ENCODE measurements at places on chromosomes 7 and 10.

DNA sequence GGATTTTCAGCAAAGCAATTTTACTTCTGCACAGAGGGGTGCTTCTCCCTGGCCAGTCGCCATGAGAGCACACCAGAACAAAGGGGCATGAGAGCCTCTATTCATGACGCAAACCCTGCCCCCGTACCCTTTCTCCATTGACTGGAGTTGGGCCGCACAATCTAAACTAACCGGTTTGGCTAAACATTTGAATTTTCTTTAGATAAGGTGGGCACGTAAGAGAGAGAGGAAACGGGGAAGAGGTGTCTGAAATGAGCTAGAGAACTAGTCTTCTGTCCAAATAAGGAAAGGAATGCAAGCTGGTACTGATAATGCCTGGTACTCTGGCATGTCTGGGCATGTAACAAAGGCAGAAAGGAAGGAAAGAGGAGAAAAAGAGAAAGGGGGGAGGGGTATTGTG is 13.2 kb upstream of the SCIN start:
- DNase-seq: no peak

GRCh38 chr7:106565428-106565827 is 95.5 kb downstream of the CCDC71L start:
- no peak for DNase-seq

DNA sequence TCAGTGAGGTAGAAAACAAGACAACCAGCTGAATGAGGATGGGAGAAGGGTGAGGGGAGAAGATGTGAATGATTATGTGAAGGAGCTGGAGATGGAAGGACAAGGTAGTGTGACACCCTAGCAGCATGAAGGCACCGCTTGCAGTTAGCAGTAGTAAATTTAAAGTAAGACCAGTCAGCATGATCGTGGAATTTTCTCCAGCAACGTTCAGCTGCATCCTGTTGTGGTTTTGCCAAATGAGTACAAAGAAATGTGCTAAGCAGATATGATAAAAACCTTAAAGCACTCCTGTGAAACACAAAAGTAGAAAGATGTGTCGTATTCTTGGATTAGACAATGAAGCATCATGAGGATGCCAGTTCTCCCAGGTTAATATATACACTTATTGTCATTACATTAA is 34.1 kb upstream of the IFRD1 start:
- DNase-seq: no peak

GRCh38 chr7:115932880-115933279 is 97.7 kb downstream of the TFEC start:
- DNase-seq: no peak

GRCh38 chr10:26197248-26197647 is 19.3 kb upstream of the GAD2 start:
- no peak for DNase-seq

GRCh38 chr10:86824151-86824550 is 67.7 kb downstream of the BMPR1A start:
- DNase-seq: no peak

- no peak for DNase-seq
These were observed 45.4 kb downstream of the ASB13 start for GRCh38 chr10:5620966-5621365.

DNA sequence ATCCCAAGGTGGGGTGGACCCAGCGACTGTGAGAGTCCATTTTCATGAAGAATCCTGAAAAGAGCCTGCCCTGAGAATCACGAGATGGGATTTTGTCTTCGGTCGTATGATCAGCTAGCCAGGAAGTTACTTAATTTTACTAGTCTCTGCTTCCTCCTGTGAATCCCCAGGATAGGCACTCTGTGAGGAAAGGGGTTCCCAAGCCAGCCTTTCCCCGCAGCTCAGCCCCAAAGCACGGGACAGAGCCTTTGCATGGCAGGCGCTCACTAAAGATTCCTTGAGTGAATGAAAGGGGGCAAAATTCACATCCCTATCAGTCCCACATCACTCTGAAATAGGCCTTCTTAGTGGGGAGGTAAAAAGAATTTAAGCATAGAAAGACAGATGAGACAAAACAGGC is 219.6 kb downstream of the ADARB2 start:
- DNase-seq: no peak

DNA sequence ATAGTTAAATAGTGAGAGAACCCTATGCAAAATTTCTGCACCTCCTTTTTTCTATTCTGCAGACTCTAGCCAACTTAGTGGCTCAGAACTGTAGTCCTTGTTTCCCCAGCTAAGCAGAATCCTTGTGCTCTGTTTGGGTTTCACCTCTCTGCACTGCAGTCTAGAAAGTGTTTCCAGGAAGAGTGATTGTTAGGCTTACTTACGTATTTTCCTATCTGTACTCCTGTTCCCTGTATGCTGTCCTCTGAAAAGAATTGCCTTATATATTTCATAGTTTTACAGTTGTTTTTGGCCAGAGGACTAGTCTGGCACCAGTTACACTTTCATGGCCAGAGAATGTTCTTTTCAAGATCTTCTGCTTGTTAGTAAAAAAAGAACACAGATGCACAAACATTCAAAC is 154.6 kb upstream of the POT1 start:
- no peak for DNase-seq

- no peak for DNase-seq
These were observed 57.4 kb upstream of the BAIAP2L1 start for GRCh38 chr7:98458090-98458875.

- DNase-seq: no peak
These were observed 66.4 kb upstream of the SCIN start for GRCh38 chr7:12504149-12504548.

DNA sequence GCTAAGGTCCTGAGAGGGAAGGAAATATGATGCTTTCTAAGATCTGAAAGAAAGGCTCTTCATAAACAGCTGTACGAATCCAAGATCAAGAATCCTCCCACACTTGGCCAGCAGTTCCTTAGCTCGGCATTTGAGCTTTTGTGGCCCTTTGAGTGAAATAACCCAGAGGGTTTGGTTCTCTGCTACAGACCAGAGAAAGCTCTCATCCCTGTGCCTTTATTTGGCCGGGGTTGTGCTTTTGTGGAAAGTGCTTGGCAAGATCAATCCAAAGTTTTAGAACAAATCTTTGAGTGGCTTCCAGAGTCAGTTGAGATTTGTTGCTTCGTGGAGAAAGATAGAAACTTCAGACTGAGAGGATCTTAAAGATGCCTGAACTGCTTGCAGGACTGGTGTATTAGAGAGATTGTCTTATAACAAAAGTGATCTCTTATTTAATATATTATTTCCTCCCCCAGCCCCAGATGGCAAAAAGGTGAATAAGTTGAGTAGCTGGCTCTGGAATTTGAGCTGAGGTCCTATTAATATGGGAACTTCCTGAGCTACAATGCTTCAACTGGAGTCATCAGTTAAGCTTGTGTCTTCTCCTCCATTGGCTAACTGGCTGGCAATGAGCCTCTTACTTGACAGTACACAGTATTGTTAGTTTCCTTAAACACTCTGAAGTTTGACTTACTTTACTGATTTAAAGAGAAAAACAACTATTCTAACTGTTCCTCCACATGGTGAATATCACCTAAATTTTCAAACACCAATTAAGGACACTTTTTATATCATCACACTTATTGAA is 687.3 kb downstream of the MAGI2 start:
- no peak for DNase-seq

DNA sequence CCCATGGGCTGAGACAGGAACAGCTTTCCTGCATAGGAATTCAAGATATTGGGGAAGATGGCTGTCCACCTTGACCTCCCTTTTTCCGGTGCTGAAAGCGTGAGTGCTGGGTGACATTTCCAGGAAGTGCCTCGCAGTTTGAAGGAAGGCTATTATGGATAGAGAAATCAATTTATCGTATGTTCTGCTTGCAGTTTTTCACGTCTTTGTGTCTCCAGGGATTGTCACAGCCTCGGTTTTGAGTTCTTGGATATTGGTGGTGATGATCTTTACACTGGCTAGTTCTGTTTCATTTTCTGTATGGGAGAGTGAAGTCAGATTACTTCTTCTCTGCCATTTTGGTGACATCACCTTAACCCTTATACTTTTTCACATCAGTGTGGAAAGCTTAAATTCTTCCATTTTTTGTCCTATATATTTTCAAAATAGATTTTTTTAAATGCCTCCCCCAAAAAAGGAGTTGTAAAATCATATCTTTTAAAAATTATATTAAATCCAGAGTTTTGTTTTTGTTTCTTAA is 102.5 kb upstream of the APBB1IP start:
- DNase-seq: no peak

DNA sequence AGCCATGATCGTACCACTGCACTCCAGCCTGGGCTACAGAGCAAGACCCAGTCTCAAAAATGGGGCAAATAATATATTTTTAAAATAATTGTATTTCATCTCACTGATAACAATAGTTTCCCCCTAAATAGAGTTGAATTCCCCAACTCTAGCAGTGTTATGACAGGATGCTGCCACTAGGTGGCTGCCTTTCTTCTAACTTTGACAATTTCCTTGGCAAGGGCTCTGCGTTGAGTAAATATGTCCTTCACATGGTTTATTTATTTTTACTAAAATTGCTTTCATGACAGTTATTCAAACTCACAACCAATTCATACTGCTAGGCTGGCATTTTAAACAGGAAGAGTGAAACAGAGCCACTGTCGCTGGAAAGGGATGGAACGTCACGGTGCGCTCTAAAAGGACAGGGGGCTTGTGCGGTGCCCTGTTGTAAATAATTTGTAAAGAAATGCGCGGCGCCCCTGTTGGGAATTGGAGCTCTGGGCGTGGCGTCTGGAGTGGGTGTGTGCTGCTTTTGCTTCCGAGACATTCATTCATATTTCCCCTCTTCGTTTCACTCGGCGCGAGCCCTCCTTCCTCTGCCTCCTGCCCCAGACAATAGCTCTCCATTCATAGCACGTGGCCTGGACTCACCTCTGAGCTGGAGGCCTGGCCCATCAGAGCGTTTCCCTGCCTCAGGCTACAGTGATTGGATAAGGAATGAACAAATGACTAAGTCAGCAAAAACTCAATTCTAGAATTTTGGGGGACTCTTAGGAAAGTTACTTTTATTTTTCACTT is 20.5 kb upstream of the PITRM1 start:
- DNase-seq: peak; percentile 69
